ENCODE measurements at places on chromosomes 3 and 15. TPM values are rescaled to one million over a fixed set of nuclear protein-coding genes. Genes with fewer than 3 reads are reported as not detected.

The GP5 gene
- total RNA-seq: not detected

The CIDEC gene
- total RNA-seq: 50.4 TPM

The DNAH1 gene
- total RNA-seq: 0.81 TPM

The PIGZ gene
- 1.5 TPM for total RNA-seq

The CKMT1B gene
- 5.1 TPM for total RNA-seq

The CELF6 gene
- total RNA-seq: 0.10 TPM

The CDAN1 gene
- total RNA-seq: 8.5 TPM

The SFMBT1 gene
- 7.3 TPM for total RNA-seq

The CSK gene
- 62.4 TPM for total RNA-seq

The CLPX gene
- 37.2 TPM for total RNA-seq

The CDHR4 gene
- 0.22 TPM for total RNA-seq

The GHSR gene
- total RNA-seq: not detected

The MED12L gene
- 0.23 TPM for total RNA-seq

The RIOX2 gene
- 31.9 TPM for total RNA-seq

The FBXW12 gene
- total RNA-seq: not detected

The SLC35G2 gene
- 28.0 TPM for total RNA-seq

Data from A549 treated with Mapracorat at 1 μM for 4 hours (cell line).